ENCODE measurements at places on chromosomes 2 and 18.

GRCh38 chr18:12885500-12885899 is 1.5 kb upstream of the PTPN2 start:
- DNase-seq, result no peak

DNA sequence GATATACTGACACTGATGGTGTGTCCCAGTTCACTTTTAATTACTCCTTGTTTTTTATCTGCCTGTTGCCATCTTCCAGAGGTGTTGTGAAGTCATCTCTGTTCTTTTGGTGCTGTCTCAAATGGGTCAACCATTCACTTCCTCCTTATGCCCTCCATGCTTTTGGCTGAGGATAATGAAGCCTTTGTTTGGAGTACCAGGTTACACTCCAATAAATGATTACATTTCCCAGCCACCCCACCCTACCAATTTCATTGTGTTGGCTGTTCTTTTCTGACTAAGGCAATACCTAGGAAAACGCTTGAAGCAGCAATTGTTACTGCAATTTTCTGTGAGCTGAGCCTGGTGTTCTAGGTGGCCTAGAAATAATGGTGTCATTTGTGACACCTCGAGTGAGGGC is 29.8 kb upstream of the ACTG2 start:
- DNase-seq, result no peak

DNA sequence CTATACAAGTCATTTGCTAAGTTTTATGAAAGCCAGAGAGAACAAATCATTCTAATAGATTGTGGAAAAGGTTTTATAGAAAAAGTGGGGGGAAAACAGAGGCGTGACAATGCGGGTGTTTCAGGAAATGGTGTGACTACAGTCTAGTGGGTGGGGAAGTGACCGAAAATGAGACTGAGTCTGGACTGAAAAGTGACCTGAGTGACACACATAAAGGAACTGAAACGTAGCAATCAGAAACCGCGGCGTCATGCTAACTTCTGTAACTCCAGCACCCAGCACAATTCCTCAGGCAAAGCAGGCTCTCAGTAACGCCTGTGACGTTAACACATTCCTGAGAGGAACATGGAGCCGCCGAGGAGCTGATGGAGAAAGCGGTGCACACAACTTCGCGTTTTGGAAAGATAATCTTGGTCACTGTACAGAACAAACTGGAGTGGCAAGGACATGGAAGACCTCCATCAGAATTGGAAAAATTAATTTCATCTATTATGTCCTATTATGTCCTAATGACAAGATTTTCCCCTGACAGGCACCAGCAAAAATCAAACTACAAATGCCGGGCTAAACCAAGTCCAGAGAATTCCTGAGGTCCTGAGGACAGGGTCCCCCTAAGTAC is 1.4 kb upstream of the CD226 start:
- peak; percentile 79 for DNase-seq

- no peak for DNase-seq
Measured at GRCh38 chr18:4020026-4020425, 435.1 kb downstream of the DLGAP1 start.

- DNase-seq, result no peak
Measured at GRCh38 chr2:173669271-173669853, 295.8 kb downstream of the SP3 start.

GRCh38 chr18:50193796-50194630 is 934 bp downstream of the MYO5B start:
- DNase-seq, result no peak

GRCh38 chr2:136375017-136375901 is 257.3 kb upstream of the CXCR4 start:
- DNase-seq, result peak; percentile 66

All from activated T-cell treated with anti-CD3 and anti-CD28 coated beads, Interleukin-2, amount 50 U/mL, for 72 hours (primary cell).